ENCODE measurements at places on chromosomes 5 and 9. TPM values are rescaled to one million over a fixed set of nuclear protein-coding genes. Genes with fewer than 3 reads are reported as not detected.

Gene DNAH5
- 0.67 TPM for total RNA-seq

Gene TRUB2
- total RNA-seq, result 15.5 TPM

Gene UBLCP1
- 15.9 TPM for total RNA-seq

Gene C9orf50
- 0.50 TPM for total RNA-seq

Gene MAT2B
- total RNA-seq, result 84.7 TPM

Gene FUT7
- total RNA-seq, result not detected

Gene NR2F1
- 95.8 TPM for total RNA-seq

Gene TXNDC8
- total RNA-seq, result not detected

Gene CACFD1
- total RNA-seq, result 3.5 TPM

Data from bronchus fibroblast of lung (primary cell).